Central memory CD8-positive, alpha-beta T cell (primary cell): ENCODE measurements at places on chromosomes 6 and 20.

- no peak for DNase-seq
Observed at GRCh38 chr6:28090917-28091586, 10.7 kb downstream of the ZNF165 start.

DNA sequence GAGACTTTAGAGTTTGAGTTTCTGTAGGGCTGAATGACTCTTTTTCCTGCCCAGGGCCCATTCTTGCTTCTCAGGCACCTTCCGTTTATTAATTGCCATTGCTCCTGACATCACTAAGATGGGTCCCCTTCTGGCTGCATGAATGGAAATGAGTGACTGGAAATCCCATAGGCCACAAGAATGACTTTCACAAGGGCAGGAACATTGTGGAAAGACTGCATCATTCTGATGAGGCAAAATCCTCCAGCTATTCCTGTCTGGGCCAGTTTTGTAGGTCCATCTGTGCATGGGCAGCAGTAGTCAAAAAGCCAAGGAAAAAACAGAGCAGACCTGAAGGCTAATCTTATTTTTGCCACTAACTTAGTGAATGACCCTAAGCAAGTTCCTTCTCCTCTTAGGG is 19.3 kb downstream of the TMEM74B start:
- DNase-seq = no peak

- no peak for DNase-seq
Observed at GRCh38 chr6:38420207-38420606, 219.5 kb downstream of the BTBD9 start.

DNA sequence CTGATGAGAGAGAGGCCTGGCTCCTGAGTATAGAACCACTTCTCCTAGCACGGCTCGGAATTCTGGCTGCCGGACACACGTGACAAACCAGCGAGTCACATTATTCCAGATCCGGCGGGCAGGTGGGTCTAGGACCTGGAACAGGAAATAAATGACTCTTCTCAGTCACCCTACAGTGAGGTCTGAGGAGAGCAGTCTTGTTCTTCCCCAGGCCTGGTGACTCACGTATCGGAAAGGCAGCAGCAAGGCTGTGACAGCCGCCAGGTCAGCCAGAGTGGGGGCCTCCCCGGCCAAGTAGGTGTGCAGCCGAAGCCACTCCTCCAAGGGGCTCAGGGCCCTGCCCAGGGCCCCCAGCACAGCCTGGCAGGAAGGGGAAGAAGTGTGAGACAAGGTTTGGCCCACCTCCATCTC is 2.8 kb downstream of the VARS1 start:
- no peak for DNase-seq

- DNase-seq = peak; percentile 39
Observed at GRCh38 chr20:59495894-59496510, 108.3 kb upstream of the PHACTR3 start.

DNA sequence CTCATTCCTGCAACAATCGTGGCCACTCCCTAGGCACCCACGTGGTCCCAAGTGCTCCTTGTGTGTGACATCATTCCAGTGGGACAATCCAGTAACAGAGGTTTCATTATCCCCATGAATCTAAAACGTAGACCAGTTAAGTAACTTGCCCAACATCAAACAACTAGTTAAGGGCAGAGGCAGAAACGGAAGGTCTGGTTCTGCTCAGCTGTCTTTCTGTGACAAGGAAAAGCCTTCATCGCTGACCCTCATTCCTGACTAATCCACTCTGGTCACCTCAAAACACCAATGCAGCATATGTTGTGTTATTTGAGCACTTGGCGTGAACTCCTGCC is 261.4 kb upstream of the JARID2 start:
- DNase-seq = no peak

- no peak for DNase-seq
Observed at GRCh38 chr6:12545619-12546409, 170.8 kb upstream of the PHACTR1 start.

GRCh38 chr6:14639983-14640599 is 522.5 kb downstream of the CD83 start:
- DNase-seq = no peak

DNA sequence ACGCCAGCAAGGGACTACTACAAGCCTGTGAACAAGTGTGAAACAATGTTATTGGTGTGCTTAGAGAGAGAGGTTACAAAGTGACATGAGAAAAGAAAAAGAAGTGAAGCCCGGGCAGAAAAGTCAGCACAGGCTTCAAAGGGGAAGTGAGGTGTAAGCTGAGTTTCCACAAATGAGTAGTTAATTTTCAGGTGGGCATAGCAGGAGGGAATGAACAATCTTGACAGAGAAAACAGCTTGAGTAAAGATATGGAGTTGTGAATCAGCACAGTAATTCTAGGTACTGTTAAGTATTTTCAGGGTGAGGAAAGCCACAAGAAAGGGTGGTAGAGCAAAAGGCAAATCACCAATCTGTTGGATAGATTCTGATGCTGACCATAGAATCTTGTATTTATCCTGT is 4.3 kb downstream of the KCNQ5 start:
- no peak for DNase-seq

DNA sequence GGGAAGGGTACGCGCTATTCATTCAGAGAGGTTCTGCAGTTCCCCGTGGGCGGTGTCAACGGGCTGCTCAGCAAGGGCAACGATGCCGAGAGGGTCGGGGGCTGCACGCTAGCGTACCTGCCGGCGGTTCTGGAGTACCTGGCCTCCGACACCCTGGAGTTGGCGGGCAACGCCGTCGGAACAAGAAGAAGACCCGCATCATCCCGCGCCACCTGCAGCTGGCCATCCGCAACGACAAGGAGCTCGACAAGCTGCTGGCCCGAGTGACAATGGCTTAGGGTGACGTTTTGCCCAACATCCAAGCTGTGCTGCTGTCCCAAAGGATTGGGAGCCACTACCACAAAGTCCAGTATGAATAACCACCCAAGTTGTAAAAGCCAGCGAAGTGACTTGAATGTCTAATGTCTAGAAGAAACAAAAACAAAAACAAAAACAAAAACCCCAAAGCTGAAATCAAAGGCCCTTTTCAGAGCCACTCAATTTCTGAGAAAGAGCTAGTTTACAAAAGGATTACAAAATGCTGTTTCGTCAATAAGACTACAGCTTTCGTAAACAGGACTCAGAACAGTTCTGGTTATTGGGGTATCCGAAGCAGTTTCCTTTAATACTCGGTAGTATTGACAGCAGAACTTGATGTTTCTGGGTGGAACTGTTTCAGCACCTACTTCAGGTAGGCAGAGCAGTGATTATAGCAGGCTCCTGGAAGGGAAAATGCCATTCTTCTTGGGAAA is 21.9 kb upstream of the SLC17A4 start:
- DNase-seq = no peak

DNA sequence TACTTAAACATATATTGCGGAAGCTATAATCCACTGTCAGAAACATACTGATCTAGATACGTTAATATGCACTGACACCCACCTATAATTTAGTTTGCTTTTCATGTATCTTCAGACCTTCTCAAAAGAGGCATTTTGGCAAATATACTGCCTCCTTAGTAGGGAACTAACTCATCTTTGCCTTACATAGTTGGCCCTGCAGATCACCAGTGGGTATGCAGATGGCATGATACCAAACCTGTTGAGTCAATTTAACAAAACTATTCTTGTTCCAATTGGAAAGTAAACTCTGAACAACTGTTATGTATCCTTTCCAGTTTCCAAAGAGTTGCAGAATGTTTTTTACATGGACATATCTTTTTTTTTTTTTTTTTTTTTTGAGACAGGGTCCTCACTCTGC is 35.6 kb upstream of the TBC1D20 start:
- DNase-seq = no peak

DNA sequence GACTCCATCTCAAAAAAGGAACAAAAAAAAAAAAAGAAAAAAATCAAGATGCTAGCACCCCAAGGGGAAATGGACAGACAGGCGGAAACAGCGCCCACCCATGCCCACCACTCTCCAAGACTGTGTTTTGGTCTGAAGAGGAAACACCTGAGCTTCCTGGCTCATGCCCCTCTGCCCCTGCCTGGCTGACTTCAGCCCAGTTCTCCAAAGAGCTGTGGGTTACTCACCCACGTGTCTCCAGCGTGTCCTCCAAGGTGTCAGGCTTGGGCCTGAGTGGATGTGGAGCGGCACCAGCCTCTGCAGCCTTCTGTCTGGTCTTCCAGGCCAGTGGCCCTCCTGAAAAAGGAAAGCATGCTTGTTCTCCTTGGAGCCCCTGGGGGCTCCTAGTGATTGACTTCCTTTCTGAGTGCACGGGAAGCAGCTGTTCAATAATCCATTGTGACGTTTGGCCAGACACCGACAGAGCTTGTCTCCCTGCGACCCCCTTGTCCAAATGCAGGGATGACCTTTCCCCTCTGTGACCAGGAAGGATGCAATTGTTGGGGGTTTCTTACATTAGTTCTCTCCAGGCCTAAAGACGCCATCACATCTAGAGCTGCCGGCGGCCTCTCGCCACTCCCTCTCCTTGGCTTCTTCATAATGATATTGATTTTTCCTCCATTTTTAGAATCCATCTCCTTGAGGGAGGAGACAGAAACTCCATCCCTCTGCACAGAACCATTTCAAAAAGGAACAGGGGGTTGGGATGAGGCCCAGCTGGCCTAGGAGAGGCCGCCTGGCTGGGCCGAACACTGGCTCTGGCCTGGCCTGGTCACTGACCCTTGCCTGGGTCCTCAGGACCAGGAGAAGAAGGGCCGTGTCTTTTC is 58.4 kb downstream of the ADNP start:
- DNase-seq = no peak

- DNase-seq = no peak
Observed at GRCh38 chr6:155333414-155333813, 19.1 kb upstream of the TFB1M start.

DNA sequence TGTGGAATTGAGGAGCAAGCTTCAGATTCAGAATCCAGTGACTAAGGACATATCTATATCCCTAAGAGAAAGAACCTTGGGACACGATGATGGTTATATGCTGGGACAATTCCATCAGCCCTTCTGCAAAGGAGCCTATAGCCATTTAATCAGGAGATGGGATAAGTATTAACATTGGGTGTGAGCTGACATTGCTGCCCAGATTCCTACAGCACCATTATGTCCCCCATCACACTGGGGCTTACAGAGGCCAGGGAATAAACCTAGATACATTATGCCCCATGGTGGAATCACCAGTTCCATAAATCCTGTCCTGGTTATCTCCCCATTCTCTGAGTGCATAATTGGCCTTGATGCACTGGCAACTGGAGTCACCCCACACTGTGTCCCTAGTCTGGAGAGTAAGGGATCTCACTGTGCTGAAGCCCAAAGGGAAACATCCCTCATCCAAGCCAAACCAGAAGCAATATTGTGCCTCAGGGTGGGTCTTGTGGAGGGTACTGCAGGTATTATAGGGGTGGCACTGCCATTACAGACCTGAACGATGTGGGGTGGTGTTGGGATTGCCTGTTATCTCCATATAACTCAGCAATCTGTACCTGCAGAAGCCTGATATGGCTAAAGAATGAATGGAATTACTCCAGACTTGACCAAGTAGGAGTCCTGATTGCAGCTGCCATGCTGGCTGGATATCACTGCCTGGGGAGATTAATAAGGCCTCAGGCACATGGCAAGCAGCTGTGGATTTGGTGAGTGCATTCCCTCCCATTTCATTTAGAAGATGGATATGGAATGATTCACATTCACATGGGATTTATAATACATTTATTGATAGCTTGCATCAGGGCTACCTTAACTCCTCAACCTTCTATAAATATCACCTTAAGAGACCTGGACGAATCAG is 5.0 kb downstream of the HLA-A start:
- no peak for DNase-seq

DNA sequence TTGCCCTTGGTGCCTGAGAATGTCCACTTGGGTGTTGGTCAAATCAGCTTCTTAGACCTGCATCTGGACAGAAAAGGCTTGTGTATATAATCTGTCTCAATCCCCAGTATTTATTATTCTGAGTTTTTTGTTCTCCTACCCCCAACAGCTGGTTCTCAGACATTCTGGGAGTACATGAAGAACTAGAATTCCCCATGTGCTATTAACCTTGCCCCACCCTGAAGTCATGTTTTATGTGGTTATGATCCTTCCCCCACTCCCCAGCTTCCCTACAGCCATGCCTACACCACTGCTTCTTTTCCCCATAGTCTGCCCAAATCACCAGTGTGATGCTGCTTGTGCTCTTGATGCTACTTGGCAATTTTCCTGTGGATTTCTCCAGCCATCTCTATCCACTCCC is 157.0 kb downstream of the ADAT2 start:
- DNase-seq = no peak

DNA sequence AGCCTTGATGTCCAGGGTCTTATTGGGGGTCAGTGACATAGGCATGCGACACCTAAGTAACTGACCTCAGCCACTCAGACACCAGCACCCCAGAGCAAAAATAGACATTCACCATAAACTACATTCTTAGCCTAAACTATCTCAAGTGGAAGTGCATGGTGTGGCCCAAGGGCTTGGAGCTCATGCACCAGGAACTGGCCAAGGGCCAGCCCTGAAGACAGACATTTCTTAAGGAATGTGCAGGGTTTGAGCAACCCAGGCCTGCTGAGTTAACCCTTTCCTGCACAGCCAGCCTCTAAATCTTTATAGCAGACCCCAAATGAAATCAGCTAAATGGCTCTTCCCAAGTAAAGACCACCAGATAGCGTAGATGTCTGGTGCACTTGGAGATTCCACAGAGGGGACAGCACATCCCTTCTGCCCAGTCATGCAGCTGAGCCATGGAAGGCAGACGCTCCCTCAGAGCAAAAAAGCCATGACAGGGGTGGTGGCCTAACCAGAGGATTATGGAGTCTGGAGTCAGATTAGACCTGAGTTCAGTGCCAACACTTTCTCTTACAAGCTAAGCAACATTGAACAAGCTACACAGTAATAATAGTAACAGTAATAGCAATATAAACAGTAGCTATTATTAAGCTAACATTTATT is 222.6 kb downstream of the ZMYND8 start:
- no peak for DNase-seq

- no peak for DNase-seq
Observed at GRCh38 chr6:107563694-107564588, 74.0 kb downstream of the SOBP start.

DNA sequence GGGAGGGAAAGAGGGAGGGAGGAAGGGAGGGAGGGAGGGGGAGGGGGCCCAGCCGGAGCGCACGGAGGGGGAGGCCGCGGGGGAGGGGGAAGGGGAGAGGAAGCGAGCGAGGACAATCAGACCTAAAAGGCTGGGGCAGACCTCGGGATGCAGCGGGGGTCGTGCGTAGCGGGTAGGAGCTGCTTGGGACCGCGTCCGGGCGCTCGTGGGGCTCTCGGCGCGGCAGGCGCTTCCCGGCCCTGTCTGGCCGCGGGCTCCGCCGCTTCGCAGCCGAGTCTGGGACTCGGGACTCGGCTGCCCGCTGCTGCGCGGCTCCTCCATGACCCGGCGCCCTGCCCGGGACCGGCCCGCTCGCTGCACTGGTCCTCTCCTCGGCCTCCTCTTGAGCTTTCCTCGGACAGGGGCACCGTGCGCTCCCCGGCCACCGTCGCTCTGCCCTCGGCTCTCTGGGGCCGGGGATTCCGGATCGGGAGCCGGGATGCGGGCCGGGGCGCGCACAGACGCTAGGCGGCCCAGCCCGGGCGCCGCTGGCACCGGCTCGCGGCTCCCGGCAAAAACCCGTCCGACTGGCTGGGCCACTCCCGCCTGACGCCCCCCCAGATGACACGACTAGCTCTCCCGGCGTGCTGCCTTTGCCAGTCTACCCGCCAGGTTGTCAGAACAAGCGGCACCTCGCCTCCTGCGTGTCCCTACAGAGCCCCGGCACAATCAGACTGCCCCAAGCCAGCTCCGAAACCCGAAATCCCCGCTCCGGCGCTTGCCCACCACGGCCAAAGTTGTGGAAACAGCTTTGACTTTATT is 2.2 kb downstream of the TFAP2A start:
- DNase-seq = no peak

GRCh38 chr6:84685983-84686584 is 78.3 kb downstream of the TBX18 start:
- no peak for DNase-seq

GRCh38 chr6:18451756-18452155 is 64.6 kb downstream of the RNF144B start:
- DNase-seq = no peak
